Activated T-cell treated with anti-CD3 and anti-CD28 coated beads, Interleukin-2, amount 50 U/mL, for 48 hours (primary cell): ENCODE measurements at places on chromosomes 2 and 18.

GRCh38 chr2:45396671-45397070 lies 214.4 kb downstream of the SRBD1 start:
- no peak for DNase-seq

DNA sequence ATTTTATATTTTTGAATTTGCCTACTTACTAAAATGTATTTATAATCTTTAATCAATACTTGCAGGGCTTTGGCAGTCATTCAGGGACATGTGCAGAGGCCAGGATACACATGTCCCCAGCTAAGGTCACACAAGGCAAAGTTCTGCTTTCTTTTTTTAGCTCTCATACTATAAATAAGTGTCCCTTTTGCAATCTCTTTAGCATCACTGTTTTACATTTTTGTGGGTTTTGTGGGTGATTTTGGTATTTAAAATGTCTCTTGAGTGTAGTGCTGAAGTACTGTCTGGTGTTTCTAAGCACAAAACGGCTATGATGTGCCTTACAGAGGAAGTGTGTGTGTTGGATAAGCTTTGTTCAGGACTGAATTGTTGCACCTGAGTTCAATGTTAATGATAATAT lies 309.0 kb upstream of the GULP1 start:
- no peak for DNase-seq

- DNase-seq: peak; percentile 6
Measured at GRCh38 chr2:120393456-120393855, 47.5 kb downstream of the INHBB start.

GRCh38 chr2:10083046-10083445 lies 2.8 kb upstream of the CYS1 start:
- DNase-seq: no peak

DNA sequence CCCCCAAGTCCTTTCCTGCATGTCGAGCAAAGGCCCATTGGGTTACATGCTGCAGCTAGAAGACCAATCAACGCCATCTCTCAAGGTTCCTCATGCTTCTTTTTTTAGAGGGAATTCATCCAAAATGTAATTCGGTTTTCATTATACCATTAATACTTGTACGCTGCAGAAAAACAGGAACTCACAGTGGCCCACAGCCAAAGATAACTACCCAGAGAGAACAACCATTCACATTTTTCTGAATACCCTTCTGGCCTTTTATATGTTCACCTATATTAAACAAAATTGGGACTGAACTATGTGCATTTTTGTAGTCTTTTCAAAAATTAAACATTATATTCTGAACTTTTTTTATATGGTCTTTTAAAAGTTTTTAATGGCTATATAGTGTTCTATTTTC lies 25.8 kb downstream of the FARP2 start:
- no peak for DNase-seq

DNA sequence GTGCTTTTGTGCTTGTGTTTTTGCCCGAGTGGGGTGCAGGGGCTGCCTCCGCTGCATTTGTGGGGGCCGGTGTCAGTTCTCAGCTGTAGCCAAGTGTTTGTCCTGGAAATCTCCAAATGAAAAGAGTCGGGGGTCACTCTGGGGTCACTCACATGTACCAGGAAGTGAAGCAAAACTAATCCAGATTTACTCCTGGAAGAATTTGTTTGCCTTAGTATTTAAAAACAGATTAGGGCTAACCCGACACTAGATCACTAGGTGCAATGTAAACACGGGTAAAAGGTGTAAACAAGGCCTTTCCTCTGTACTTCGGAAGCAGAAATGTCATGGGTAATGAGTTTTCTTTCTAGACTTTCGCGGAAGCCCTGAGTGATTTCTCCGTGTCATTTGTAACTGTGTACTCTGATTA lies 50.3 kb downstream of the GBX2 start:
- no peak for DNase-seq

DNA sequence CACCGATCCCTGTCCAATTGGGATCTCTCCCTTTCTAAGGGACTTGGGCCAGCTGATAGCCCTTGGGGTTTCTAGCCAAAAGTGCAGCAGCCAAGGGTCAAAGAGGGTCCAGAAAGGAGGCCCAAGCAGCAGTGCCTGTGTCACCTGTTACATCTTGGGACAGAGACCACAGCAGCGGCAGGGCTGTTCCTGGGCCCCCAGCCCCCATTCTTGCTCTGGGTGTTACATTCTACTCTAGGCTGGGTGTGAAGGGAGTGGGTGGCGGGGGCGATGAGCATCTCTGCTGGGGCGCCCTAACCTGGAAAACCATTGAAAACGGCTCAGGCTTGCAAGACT lies 1.2 kb downstream of the PAX3 start:
- DNase-seq: no peak

DNA sequence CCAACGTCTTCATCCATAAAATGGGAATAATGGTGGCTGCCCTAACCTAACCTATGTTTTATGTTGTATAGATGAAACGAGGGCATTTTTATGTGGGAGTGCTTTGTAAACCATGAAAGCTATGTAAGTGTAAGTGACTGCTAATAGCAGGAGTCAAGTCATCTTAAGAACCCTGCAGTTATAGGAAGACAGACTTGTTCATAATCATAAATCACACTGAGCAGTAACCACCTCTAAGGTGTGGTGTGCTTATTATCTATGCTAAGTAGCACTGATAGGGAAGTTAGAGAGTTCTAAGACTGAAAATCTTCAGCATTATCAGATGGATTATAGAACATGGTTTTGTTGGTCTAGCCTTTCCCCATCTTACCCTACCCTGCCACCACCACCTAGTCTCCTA lies 24.2 kb upstream of the NRP2 start:
- DNase-seq: no peak

DNA sequence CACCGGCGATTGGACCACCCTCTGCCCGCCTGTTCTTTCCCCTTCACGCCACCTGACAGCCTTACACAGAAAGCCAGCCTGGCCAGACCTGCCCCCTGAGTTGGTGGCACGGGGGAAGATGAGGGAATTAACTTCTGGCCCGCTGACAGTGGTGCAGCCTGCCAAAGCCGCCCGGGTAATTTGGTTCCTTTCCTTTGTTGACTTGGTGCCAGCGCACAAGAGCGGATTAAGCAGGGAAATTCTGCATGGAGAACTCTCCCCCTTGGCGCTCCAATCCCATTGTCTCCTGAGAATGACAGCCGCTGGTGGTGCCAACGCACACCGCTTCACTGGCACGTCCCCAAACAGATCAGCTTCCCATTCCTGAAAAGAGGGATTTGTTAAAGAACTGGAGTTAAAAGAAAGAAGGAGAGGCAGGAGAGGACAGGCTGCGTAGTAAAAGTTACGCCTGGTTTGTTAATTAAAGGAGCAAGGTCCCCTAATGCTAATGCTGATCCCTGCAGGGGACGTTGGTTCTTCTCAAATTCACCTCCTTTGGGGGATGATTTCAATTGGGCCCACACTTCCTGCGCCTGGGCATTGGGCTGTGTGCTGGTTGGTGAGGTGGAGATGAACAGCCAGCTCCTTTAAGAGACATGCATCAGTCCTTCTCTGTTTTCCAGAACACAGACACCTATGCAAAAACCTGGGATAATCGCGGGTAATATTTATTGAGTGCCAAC lies 286.8 kb downstream of the MYCN start:
- DNase-seq: no peak

GRCh38 chr2:1248187-1248586 lies 165.1 kb upstream of the TPO start:
- no peak for DNase-seq

- no peak for DNase-seq
Measured at GRCh38 chr2:191740016-191740419, 62.1 kb downstream of the NABP1 start.

DNA sequence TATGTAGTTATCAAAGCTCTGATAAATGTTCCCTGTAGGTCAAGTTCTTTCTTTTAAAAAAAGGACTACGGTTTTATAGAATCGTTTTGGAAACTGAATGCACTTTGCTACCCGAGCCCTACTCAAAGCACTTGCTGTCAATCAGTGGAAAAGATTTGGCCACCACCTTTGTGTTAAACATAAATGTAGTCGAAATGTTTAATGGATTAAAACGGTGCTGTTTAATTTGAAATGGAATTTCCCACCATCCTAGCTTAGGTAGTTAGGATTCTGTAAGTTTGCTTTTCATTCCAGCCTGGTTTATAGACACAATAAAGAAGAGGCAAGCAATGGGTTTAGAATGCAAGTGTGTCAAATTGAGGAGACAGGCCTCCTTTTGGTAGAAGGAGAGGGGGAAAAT lies 69.4 kb upstream of the MMADHC start:
- no peak for DNase-seq

- peak; percentile 5 for DNase-seq
Measured at GRCh38 chr2:95058989-95059641, 33.6 kb downstream of the MAL start.

- no peak for DNase-seq
Measured at GRCh38 chr18:42976869-42977590, 138.5 kb downstream of the RIT2 start.
